ENCODE measurements at places on chromosomes 6 and 20.

DNA sequence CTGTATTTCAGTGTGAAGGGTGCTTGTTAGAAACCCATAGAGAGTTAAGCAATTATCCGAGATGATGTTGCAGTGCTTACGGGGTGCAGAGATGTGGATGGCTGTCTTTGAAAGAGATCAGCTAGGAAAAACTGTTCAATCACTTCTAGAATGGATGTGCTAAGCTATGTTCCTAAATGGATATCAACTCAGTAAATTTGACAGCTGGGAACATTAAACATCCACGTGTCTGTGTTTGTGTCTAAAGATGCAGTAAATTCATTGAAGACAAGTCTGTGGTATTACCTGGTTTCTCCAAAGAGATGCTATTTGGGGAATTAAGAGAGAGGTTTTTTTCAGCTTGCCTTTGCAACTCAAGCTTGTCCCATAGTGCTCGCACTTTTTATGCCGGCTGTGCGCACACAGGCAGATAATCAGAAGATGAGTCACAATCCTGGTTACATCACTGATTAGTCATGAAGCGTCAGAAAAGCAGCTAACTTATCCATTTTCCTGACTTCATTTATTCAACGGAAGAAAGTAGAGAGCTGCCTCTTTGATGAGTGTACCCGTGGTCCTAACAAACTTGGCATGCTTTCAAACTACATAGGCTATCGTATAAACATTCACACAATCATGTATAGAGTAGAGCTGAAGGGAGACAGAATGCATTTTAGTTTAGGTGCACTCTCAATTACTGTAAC lies 691.7 kb upstream of the SLC35B3 start:
- no peak for DNase-seq

GRCh38 chr20:22818636-22819035 lies 216.5 kb upstream of the SSTR4 start:
- DNase-seq: no peak

DNA sequence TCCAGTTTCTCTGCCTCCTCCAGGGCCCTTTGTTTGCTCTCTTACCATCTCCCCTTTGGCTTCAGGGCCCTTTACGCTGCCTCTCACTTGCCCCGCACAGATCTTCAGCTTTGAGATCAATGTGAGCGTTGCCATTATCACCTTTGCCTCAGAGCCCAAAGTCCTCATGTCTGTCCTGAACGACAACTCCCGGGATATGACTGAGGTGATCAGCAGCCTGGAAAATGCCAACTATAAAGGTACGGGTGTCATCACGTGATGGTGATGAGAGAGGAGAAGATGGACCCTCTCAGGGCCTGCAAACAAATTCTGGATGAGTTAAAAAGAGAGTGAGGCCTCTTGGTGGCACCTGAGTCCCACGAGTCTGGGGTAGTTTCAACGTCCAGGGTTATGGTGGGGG lies 8.3 kb downstream of the C2 start:
- DNase-seq: no peak

DNA sequence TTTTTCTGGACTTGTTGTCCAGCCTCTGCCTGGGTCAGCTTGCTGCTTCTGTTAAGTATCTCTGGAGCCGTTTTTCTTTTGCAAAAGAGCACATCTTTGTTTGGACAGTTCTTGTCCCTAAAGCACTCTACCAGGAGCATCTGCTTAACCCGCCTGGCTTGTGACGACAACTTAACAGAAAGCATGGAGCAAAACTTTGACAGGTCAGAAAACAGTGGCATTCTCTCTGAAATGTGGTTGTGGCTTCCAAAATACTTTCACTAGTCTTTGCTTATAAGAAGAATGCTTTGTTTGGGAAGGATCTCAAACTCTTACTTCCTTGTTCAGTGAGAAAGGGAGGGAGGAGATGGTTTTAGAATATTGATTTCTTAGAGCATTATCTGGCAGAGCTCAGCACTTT lies 47.6 kb downstream of the CD109 start:
- DNase-seq: no peak

- DNase-seq: no peak
These were observed 42.2 kb downstream of the CD164 start for GRCh38 chr6:109339906-109340678.

- no peak for DNase-seq
These were observed 77.4 kb downstream of the NDUFAF5 start for GRCh38 chr20:13862245-13862644.

DNA sequence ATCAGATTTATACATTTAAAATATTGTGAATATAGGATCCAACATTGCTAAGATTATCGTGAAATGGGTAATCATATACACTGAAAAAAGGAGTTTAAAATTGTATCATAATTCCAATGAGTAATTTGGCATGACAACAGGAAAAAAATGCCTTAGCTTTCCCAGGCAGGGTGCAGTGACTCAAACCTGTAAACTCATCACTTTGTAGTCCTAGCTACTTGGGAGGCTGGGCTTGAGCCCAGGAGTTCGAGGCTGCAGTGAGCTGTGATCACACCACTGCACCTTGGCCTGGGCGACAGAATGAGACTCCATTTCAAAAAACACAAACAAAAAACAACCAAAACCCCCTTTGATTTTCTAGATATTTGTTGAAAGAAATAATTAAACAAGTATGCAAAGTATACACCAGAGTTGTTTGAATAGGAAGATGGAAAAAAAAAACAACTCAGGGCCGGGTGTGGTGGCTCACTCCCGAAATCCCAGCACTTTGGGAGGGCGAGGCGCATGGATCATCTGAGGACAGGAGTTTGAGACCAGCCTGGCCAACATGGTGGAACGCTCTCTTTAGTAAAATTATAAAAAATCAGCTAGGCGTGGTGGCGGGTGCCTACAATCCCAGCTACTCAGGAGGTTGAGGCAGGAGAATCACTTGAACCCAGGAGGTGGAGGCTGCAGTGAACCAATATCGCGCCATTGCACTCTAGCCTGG lies 98.7 kb downstream of the TRERF1 start:
- DNase-seq: no peak

DNA sequence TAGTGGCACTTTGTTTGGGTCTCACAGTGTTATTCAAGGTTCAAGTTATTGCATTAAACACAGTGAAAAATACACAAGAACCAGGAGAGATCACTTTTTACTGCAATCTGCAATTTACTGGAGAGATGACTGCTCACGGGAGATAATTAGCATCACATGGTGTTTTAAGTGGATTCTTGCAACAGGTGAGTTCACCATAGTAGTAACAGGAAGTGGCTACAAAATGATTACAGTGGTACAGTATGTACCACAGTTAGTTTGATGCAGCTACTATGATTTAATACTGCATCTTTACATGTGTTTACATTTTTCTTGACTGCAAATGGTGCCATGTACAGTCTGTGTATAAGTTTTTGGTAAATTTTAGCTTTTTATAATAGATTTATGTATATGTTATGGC lies 96.5 kb upstream of the SCP2D1 start:
- no peak for DNase-seq
